ENCODE measurements at places on chromosomes 7 and 10.

DNA sequence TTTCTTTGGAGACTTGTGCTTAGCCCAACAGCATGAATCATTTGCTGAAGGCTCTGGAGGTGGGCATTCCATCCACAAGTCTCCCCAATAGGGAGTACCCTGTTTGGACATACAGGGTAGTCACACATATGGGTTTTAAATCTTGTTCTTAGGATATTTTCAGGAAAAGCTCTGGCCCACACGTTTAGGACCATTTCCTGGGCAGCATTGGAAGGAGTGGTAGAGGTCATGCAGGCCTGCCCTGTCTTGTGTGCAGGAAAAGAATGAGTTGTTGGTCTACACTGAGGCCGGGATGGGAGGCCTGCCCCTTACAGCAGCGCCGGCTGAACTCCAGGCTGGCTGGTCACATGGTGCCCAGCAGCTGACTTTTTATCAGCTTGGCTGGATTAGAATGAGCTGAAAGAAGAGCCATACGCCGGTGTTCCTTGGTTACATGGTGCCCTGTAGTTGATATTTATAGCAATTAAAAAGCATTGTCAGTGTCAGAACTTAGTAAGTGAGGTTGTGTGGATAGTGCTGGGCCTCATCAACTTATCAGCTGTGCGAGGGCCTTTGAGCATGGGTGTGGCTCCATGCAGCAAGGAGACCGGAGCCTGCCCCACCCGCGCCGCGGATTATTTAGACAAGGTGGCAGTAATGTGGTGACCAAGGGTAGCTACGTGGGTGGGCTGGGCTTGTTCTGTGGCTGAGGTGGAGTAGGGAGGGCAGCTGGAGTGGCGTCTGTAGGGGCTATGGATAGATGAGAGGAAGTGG is 28.6 kb downstream of the OGDH start:
- no peak for DNase-seq

DNA sequence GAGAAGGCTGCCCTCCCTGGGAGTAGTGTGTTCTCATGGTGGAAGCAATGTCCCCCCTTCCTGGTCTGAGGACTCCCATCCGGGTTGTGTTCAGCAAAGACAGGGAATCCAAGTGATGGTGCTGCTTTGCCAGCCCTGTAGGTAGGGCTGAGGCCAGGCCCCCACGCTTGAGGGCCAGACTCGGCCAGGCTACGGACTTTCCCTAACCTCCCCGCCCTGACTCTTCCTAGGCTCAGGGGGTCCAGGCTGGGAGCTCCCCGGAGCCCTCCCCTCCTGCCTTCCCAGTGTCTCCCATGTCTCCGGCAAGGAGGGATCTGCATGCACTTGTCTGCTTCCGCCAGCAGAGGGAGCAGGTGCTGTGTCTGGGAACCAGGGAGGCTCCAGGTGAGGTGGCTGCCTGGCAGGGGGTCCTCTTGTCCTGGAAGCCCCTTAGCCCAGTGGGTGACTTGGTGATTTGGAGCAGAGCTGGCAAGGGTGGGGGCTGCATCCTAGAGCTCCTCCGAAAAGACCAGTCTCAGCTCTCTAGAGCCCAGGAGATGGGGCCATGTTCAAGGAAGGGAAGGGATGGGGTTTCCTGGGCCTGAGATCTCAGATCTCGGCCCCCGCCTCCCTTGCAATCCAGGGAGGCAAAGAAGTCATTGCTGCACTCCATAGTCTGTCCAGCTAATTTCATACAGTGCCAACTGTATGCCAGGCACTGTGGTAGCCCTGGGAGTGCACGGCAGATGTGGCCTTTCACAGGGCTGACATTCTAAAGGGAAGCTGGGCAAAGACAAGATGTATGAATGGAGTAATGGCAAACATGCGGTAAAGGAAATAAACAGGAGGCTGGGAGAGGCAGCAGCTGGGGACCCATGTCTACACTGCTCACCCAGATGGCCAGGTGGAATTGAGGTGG is 20.3 kb upstream of the SFRP5 start:
- peak; percentile 36 for DNase-seq

DNA sequence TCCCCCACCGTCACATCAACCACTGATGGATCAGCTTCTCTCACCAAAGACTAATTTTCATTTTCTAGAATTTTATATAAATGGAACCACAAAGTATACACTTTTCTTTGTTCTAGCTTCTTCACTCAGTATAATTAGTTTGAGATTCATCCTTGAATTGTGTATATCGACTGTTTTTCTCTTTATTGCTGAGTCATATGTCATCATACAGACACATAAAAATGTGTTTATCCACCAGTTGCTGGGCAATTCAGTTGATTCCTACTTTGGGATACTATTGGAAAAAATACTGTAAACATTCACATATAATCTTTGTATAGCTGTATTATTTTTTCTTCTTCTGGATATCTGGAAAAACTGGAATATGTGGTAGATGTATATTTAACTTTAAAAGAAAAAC is 26.6 kb downstream of the PDK4 start:
- no peak for DNase-seq

- DNase-seq: peak; percentile 16
Observed at GRCh38 chr10:71302874-71303568, 16.0 kb upstream of the SLC29A3 start.

GRCh38 chr10:30542001-30542894 is 87.3 kb downstream of the LYZL2 start:
- DNase-seq: no peak

GRCh38 chr7:119472408-119473038 is 800.5 kb upstream of the KCND2 start:
- DNase-seq: peak; percentile 64

DNA sequence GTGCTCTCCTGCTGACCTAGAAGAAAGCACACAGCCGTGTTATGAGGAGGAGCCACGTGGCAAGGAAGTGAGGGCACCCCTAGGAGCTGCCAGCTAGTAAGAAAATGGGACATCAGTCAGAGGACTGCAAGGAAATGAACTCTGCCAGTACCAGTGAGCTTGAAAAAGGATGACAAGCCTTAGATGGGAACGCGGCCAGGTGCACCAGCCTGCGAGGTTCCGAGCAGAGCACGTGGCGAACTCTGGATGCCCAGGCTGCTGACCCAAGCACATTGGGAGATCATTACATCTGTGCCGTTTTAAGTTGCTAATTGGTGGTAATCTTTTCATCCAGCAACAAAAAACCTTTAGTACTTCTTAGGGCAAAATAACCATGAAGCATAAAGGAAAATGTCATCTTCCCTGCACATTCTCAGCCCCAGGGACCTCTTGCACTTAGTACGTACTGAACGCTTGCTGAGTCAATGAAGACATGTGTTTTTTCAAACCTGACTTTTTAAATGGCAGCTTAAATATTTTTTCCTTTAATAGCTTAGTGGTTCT is 69.4 kb downstream of the AMZ1 start:
- DNase-seq: peak; percentile 58

- no peak for DNase-seq
Observed at GRCh38 chr7:48193421-48193820, 22.2 kb downstream of the ABCA13 start.

- DNase-seq: no peak
Observed at GRCh38 chr7:84069033-84069432, 125.6 kb downstream of the SEMA3A start.

DNA sequence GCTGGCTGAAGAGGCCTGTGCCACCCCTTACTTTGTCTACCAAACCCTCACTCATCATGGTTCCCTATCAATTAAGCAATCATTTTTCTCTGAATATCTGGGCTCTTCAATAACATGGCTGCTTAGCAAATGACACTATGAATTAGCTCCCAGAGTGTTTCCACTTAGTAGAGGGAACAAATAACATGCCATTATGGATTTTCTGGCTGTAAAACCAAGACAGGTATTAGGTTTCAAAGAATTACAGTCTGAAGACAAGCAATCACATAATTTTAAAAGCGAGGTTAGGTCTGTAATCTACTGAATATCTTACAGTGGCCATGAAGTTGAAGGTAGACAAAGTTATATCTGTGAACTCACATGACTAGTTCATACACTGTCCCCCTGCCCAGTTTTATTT is 220.8 kb upstream of the PHYHIPL start:
- DNase-seq: peak; percentile 62

DNA sequence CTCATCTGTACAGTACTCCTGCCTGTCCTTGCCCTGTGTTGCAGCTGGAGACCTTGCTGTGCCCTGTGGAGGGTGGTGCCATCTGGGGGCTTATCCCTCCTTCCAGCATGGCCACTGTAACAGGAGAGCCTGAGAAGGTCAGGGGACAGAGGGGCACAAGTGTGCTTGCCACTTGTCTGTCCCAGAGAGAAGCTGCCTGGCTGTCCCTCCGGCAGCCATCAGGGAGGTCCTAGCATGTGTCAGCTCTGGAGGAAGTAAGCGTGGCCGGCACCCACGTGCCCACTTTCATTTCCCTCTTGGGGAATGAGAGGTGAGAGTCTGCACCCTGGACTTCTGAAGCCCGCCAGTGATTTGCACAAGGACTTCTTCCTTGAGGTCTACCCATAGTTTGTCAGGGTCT is 97.0 kb upstream of the PPIF start:
- no peak for DNase-seq

DNA sequence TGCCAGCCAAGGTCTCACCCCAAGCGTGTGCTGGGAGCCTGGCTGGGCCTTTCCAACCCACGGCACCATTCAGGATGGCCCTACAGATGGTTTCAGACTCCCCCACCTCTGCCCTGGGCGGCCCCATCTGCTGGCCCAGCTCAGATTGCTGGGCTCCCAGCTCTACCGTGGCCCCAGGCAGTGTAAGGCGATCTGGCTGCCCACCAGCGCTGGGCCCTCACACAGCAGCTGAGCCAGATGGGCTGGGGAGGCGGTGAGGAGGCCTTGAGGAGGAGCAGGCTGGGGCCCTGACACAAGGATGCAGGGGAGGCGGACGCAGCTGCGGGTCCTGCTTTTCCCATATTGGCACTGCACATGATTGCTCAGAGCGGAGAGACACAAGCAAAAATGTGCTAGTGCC is 162.8 kb downstream of the NRF1 start:
- DNase-seq: no peak

DNA sequence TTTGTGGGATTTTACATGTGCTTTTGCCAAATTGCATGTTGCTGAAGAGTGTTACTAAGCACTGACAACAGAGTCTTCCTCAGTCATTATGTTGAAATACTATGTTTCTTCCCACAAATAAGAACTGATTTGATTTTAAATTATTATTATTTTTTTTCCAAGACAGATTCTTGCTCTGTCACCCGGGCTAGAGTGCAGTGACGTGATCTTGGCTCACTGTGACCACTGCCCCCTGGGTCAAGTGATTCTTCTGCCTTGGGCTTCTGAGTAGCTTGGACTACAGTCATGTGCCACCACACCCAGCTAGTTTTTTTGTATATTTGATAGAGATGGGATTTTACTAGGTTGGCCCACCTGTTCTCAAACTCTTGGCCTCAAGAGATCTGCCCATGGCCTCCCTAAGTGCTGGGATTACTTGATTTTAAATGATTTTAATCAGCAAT is 42.3 kb downstream of the MINPP1 start:
- DNase-seq: no peak

DNA sequence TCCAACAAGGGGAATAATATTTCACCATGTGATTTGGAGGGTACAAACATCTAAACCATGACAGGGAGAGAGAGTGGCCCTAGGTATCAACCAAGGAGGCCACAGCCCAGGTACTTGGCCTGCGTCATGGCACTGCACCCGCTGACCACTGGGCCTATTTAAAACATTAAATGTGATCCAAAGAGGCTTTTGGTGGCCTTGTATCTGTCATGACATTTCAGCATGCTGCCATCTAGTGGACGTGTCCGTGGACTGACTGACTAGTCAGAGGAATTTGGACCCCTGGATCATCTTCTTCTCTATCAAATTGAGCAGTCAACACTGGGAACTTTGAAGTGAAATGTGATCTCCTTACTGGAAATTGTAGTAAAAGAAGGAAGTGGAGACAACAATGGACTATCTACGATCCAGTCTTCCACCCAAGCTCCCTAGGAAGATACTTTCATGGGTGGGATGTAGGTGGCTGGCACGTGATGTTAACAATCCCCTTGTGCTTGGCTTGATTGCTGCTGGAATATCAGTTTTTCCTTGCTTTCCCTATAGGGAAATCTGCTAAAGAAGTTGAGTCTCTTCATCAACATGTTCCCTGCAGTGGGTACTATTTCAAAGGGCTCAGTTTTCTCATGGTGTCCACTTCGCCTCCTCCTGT is 24.6 kb upstream of the ITGA8 start:
- DNase-seq: peak; percentile 14

GRCh38 chr7:30888747-30889146 is 22.9 kb upstream of the AQP1 start:
- no peak for DNase-seq

DNA sequence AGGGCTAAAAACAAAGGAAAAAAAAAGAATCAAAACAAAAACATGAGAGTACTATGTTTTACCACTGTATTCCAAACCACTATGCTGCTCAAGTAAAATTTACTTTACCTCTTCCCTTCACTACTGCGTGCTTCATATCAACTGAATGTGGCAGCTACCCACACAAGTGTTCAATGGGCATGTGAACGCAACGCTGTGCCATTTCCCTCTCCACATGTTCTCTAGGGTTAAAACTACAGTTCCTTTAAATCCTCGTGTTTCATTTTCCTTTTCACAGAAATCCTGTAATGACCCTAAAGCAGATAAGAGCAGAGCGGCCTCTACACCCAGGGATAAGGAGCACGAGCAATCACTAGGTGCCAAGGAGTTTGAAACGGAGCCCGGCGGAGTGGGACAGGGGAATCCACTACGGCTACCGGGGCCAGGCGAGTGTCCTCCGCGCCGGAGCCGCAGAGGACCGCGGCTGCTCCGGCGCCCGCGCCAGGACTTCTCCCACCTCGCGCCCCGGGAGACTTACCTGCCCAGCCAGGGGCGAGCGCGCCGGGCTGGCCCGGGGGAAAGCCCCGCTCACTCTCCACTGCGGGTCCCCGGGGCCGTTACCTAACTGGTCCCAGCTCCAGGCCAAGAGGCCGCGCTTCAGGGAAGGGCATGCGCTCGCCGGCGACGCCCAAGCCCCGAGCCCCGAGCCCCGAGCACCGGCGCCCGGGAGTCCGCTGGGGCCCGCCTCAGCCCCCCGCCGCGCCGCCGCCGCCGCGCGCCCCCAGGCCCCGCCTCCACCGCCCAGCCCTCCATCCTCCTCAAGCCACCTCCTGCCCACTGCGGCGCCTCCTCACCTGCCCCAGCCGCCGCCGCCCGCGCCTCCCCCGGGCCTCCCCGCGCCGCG is 711 bp downstream of the NAMPT start:
- DNase-seq: peak; percentile 88

GRCh38 chr10:59734014-59734462 is 19.2 kb downstream of the MRLN start:
- DNase-seq: no peak

- DNase-seq: no peak
Observed at GRCh38 chr7:117069379-117069778, 116.1 kb downstream of the ST7 start.

GRCh38 chr7:128154504-128154903 is 86.6 kb upstream of the LEP start:
- peak; percentile 38 for DNase-seq

- no peak for DNase-seq
Observed at GRCh38 chr7:75617634-75618234, 121.0 kb downstream of the HIP1 start.
